Spinal cord (tissue), 10 donors: ENCODE measurements at places on chromosomes 4 and X. TPM values are rescaled to one million over a fixed set of nuclear protein-coding genes. Genes with fewer than 3 reads are reported as not detected.

DNA sequence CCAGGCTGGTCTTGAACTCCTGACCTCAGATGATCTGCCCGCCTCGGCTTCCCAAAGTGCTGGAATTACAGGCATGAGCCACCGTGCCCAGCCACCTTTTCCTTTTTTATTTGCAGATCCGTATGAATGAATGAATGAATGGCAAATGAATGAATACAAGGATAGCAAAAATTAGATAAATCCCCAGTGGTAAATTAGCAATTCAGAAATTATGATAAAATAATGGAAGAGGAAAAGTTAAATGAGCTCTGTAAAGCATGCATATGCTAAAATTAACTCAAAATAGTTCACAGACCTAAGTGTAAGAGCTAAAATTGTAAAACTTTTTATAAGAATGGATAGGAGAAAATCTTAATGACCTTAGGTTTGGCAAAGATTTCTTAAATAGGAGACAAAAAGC is 49.8 kb downstream of the SH3KBP1 start:
- no peak overlapping the region for H3K27ac ChIP-seq
- peaks cover 7% of the 10 kb centered on the region for H3K36me3 ChIP-seq
- H3K4me1 ChIP-seq, result no peaks in the 10 kb centered on the region
- no peak for DNase-seq
- peaks cover 4% of the 10 kb centered on the region for H3K27me3 ChIP-seq

GRCh38 chr4:167183036-167183435 is 51.3 kb downstream of the SPOCK3 start:
- H3K27me3 ChIP-seq, result no peaks in the 10 kb centered on the region
- no peaks in the 10 kb centered on the region for H3K36me3 ChIP-seq
- no peak for DNase-seq
- H3K4me1 ChIP-seq, result no peaks in the 10 kb centered on the region

- H3K4me1 ChIP-seq, result no peaks in the 10 kb centered on the region
- no peak overlapping the region for H3K27ac ChIP-seq
These were observed 99.2 kb upstream of the RAPGEF2 start for GRCh38 chr4:159003420-159004253.

- no peaks in the 10 kb centered on the region for H3K36me3 ChIP-seq
- no peaks in the 10 kb centered on the region for H3K4me1 ChIP-seq
- DNase-seq, result no peak
- H3K4me3 ChIP-seq, result no peak overlapping the region
- peaks cover 7% of the 10 kb centered on the region for H3K27me3 ChIP-seq
These were observed 473.3 kb upstream of the FAM47C start for GRCh38 chrX:36534900-36535299.

GRCh38 chrX:100731441-100732281 is at the start of gene SYTL4:
SYTL4 (minus strand) TSS chrX:100732121; CDS start chrX:100702037, 30,084 bp downstream.
- H3K27me3 ChIP-seq, result peaks cover 19% of the 10 kb centered on the region
- H3K4me3 ChIP-seq, result peak within 1 kb of the TSS; percentile 56
- H3K36me3 ChIP-seq, result no peaks in the 10 kb centered on the region
- peaks cover 11% of the 10 kb centered on the region for H3K4me1 ChIP-seq
- no peak for DNase-seq
- no peak within 1 kb of the TSS for H3K27ac ChIP-seq

- H3K4me3 ChIP-seq, result no peak overlapping the region
- H3K36me3 ChIP-seq, result no peaks in the 10 kb centered on the region
- H3K27ac ChIP-seq, result no peak overlapping the region
These were observed 57.7 kb downstream of the SOX3 start for GRCh38 chrX:140447150-140447549.

- no peaks in the 10 kb centered on the region for H3K36me3 ChIP-seq
- H3K4me3 ChIP-seq, result no peak overlapping the region
- H3K4me1 ChIP-seq, result no peaks in the 10 kb centered on the region
- H3K27ac ChIP-seq, result no peak overlapping the region
- DNase-seq, result no peak
- no peaks in the 10 kb centered on the region for H3K27me3 ChIP-seq
These were observed 60.3 kb upstream of the CAMK2D start for GRCh38 chr4:113821856-113822255.

DNA sequence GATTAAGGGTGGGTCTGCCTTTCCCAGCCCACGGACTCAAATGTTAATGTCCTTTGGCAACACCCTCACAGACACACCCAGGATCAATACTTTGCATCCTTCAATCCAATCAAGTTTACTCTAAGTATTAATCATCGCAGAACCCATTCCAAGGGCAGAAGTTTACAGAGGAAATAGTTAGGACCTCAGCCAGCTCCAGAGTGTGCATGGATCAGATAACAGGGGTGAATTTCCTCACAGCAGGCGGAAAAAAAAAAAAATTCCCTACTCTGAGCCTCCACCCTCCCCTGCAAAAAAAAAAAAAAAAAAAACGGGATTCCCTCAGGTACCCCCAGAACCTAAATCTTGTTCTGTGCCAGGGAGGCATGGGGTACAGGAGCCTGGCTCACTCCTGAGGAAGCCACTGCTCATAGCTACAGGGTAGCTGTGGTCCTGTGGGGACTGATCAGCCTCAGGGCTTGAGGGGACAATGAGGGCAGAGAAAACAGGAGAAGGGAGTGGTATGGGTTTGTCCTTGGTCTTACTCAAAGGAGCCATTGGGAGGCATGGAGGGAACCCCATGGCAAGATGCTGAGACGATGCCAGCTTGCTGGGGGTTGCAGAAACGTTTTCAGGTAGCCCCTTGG is 113.0 kb downstream of the DHRSX start:
- H3K36me3 ChIP-seq, result peaks cover 5% of the 10 kb centered on the region
- H3K4me1 ChIP-seq, result no peaks in the 10 kb centered on the region
- H3K27me3 ChIP-seq, result no peaks in the 10 kb centered on the region
- no peak overlapping the region for H3K4me3 ChIP-seq
- no peak for DNase-seq
- no peak overlapping the region for H3K27ac ChIP-seq

GRCh38 chr4:105145156-105145902 is 1.3 kb upstream of the TET2 start:
- peaks cover 6% of the 10 kb centered on the region for H3K4me1 ChIP-seq
- H3K27me3 ChIP-seq, result no peaks in the 10 kb centered on the region
- H3K27ac ChIP-seq, result peak overlapping the region; percentile 26

DNA sequence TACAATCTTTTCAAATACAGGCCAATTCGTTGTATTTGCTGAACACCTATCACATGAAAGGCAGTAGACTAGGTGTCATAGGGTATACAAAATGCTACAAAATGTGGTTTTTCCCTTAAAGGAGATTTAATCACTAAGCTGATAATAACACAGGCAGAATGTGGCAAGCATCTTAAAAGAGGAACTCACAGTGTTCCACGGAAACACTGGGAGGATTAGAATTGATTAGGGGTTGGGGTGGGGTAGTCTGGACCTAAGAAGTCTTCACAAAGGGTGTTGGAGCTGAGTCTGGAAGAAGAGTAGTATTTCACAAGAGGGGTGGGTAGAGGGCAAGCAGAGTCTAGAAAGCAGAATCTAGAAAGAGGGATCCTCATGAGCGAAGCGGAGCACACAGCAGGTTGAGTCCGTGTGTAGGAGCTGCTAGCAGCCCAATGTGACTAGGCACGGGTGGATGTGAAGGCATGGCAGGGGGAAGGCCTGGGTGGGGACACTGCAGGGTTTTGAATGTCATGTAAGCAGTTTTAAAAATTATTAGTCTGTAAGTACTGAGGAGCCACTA is 123.6 kb downstream of the MGST2 start:
- H3K27ac ChIP-seq, result no peak overlapping the region
- H3K4me1 ChIP-seq, result peaks cover 21% of the 10 kb centered on the region
- H3K36me3 ChIP-seq, result no peaks in the 10 kb centered on the region
- H3K27me3 ChIP-seq, result peaks cover 4% of the 10 kb centered on the region

DNA sequence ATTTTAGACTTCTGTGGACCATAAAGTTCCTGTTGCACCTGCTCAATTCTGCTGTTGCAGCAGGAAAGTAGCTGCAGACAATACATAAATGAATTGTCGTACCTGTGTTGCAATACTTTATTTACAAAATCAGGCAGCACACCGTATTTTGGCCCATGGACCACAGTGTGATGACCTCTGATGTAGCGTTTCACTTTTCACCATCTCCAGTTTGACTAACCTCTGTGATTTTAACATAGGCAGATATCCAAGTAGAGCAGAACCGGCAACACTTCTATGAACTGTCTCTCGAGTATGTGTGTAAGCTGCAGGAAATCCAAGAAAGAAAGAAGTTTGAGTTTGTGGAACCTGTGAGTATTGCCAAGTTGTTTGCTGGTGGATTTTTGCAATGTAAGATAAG is 132.7 kb downstream of the ARHGAP10 start:
- H3K27ac ChIP-seq, result no peak overlapping the region
- H3K4me3 ChIP-seq, result no peak overlapping the region
- H3K27me3 ChIP-seq, result no peaks in the 10 kb centered on the region
- peaks cover 10% of the 10 kb centered on the region for H3K4me1 ChIP-seq
- H3K36me3 ChIP-seq, result peaks cover 7% of the 10 kb centered on the region
- no peak for DNase-seq

DNA sequence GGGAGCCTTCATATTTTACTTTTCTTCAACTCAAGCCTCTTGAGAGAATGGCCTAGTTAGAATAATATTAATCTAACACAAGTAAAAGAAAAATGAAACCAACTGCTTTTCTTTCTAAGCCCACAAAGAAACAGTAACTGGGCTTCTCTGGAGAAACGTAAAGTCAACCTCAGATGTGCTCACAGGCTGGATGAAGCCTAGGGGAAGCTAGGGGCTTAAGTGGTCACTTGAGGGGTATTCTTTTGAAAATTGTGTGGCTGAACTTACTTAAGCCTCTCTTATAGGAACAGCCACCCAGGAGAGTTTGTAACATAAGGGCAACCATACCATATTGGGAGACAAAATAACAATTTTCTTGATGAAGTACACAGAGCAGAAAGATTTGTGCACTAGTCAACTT is 279.0 kb downstream of the SPRY1 start:
- no peak overlapping the region for H3K27ac ChIP-seq
- no peak for DNase-seq
- no peak overlapping the region for H3K4me3 ChIP-seq
- H3K36me3 ChIP-seq, result no peaks in the 10 kb centered on the region
- H3K4me1 ChIP-seq, result no peaks in the 10 kb centered on the region
- H3K27me3 ChIP-seq, result no peaks in the 10 kb centered on the region

DNA sequence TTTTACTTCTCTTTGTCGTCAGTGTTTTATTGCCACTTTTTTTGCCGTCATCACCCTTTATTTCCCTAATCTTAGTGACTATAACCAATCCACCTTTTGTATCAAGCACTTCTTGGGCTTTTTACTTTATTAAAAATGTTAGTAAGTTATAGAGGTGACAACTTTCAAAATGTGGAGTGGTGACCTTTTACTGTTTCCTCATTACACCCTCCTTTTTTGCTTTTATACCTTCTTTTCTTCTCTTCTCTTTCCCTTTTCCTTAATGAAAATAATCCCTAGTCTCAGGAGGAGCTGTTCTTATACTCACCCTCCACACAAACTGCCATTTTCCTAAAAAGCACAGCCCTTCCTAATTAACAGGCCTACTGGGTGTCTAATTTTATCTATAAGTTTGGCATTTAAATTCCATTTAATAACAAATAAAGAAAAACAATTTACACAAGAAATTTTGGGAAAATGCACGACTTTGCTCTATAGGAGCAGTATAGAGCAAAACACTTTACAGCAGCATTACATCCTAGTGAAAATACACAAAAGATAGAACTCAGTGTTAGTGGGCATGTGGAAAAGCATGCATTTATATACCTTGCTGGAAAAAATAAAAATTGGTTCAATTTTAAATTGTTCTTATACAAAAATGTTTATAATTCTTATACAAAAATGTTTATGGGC is 27.3 kb downstream of the BBS12 start:
- DNase-seq, result no peak
- no peak overlapping the region for H3K27ac ChIP-seq
- no peak overlapping the region for H3K4me3 ChIP-seq
- no peaks in the 10 kb centered on the region for H3K27me3 ChIP-seq
- no peaks in the 10 kb centered on the region for H3K36me3 ChIP-seq
- H3K4me1 ChIP-seq, result no peaks in the 10 kb centered on the region

- peaks cover 13% of the 10 kb centered on the region for H3K36me3 ChIP-seq
- H3K27me3 ChIP-seq, result peaks cover 28% of the 10 kb centered on the region
- no peak for DNase-seq
- peak overlapping the region; percentile 79 for H3K27ac ChIP-seq
- H3K4me3 ChIP-seq, result no peak overlapping the region
These were observed 3.2 kb downstream of the CXorf38 start for GRCh38 chrX:40644176-40644575.

- DNase-seq, result no peak
- H3K36me3 ChIP-seq, result no peaks in the 10 kb centered on the region
- no peak overlapping the region for H3K4me3 ChIP-seq
- H3K4me1 ChIP-seq, result no peaks in the 10 kb centered on the region
- no peaks in the 10 kb centered on the region for H3K27me3 ChIP-seq
These were observed 38.6 kb upstream of the AMELX start for GRCh38 chrX:11254417-11255109.

GRCh38 chrX:100600758-100601157 is 16.0 kb downstream of the TNMD start:
- H3K27ac ChIP-seq, result no peak overlapping the region
- peaks cover 6% of the 10 kb centered on the region for H3K27me3 ChIP-seq
- no peaks in the 10 kb centered on the region for H3K36me3 ChIP-seq
- no peak for DNase-seq
- no peak overlapping the region for H3K4me3 ChIP-seq
- no peaks in the 10 kb centered on the region for H3K4me1 ChIP-seq

GRCh38 chr4:53186714-53187358 is 179.0 kb downstream of the SCFD2 start:
- DNase-seq, result no peak
- H3K36me3 ChIP-seq, result no peaks in the 10 kb centered on the region
- H3K4me3 ChIP-seq, result no peak overlapping the region

DNA sequence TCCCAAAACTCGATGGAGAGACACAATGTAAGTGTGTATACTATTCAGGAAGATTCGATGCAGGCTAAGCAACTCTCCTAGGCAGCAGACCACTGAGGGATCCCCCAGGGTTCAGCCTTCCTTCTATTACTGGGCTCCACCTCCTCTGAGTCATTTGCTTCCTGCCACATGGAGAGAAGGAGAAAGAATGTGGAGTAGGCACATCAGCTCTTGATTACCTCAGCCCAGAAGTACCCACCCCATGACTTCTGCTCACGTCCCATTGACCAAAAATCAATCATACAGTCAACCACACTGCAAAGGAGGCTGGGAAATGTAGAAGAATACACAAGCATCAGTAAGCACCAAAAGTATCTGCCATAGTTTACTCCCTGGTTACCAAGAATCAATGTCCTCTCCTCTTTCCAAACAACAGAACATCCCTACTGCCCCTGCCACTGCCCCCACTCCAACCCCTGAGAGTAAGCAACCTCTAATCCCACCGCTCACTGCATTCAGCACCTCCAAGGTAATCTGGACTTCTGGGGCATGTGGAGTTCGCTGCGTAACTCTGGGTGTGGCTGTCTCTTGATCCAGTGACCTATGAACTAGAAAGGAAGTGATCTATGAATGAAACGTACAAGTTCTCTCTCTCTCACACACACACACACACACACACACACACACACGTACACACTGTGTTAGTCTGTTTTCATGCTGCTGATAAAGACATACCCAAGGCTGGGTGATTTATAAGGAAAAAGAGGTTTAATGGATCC is 91.2 kb upstream of the C1QTNF7 start:
- H3K36me3 ChIP-seq, result no peaks in the 10 kb centered on the region
- H3K4me1 ChIP-seq, result peaks cover 4% of the 10 kb centered on the region
- no peaks in the 10 kb centered on the region for H3K27me3 ChIP-seq
- no peak overlapping the region for H3K27ac ChIP-seq
- no peak overlapping the region for H3K4me3 ChIP-seq

The VBP1 gene
- total RNA-seq, result 81.5 TPM

The SEPSECS gene
- total RNA-seq, result 14.7 TPM

The CASP3 gene
- 47.6 TPM for total RNA-seq

The IDS gene
- total RNA-seq, result 72.7 TPM

The RHOH gene
- 1.8 TPM for total RNA-seq

The PNMA5 gene
- total RNA-seq, result 1.5 TPM

The MAP7D2 gene
- total RNA-seq, result 8.2 TPM

The SMS gene
- 74.7 TPM for total RNA-seq

The PSAPL1 gene
- total RNA-seq, result not detected

The SLBP gene
- 37.0 TPM for total RNA-seq

The ANXA10 gene
- total RNA-seq, result not detected

The CT47C1 gene
- not detected for total RNA-seq

The GRXCR1 gene
- not detected for total RNA-seq

The ATP1B4 gene
- total RNA-seq, result 0.11 TPM

The MAGEA2 gene
- total RNA-seq, result not detected
